Activated CD4-positive, alpha-beta memory T cell treated with anti-CD3 and anti-CD28 coated beads, Interleukin-2, amount 10 ng/mL, durations not matched to agents 7 days and 5 days (primary cell): ENCODE measurements at places on chromosomes 16 and 17. TPM values are rescaled to one million over a fixed set of nuclear protein-coding genes. Genes with fewer than 3 reads are reported as not detected.

DNA sequence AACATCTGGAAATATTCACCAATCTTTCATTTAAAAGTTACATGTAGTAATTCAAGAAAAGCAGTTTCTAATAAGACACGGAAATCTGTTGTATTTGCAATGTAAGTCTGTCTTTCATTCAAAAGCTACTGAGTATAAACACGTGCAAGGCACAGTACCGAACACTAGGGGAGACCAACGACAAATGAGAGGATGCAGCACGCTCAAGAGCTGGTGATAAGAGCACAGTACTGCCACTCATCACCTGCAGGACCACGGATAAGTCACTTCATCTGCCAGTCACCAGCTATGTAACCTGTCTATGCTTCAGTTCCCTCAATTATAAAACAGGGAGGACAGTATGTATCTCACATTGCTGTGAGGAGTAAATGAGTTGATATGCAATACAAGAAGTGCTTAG is 67.1 kb downstream of the CLEC18A start:
- peak; percentile 32 for DNase-seq
- no peak overlapping the region for H3K27ac ChIP-seq
- H3K27me3 ChIP-seq: no peaks in the 10 kb centered on the region
- no peaks in the 10 kb centered on the region for H3K4me1 ChIP-seq

GRCh38 chr17:61486135-61487120 is 34.2 kb downstream of the TBX4 start:
- H3K4me1 ChIP-seq: no peaks in the 10 kb centered on the region
- no peak for DNase-seq
- no peaks in the 10 kb centered on the region for H3K36me3 ChIP-seq
- no peak overlapping the region for H3K27ac ChIP-seq

DNA sequence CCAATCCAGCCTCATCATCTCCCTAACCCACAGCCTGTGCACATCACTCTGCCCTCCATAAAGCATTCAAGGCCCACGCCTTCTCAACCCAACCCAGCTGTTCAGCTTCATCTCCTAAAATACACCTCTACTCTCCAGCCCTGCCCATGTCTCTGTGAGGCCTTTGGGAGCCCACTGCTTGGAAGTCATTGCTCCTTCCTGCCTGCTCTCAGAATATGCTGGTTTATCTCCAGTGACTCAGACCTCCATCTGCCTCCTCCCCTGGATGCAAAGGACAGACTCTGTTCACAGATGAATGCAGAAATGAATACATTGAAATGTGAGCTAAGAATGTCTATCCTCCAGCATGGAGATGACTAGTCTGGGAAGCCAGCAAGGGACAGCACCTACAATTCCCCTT is 19.0 kb downstream of the KCNG4 start:
- no peak overlapping the region for H3K4me3 ChIP-seq
- H3K36me3 ChIP-seq: no peaks in the 10 kb centered on the region
- no peak overlapping the region for H3K27ac ChIP-seq
- H3K4me1 ChIP-seq: no peaks in the 10 kb centered on the region
- H3K27me3 ChIP-seq: peaks cover 1% of the 10 kb centered on the region

DNA sequence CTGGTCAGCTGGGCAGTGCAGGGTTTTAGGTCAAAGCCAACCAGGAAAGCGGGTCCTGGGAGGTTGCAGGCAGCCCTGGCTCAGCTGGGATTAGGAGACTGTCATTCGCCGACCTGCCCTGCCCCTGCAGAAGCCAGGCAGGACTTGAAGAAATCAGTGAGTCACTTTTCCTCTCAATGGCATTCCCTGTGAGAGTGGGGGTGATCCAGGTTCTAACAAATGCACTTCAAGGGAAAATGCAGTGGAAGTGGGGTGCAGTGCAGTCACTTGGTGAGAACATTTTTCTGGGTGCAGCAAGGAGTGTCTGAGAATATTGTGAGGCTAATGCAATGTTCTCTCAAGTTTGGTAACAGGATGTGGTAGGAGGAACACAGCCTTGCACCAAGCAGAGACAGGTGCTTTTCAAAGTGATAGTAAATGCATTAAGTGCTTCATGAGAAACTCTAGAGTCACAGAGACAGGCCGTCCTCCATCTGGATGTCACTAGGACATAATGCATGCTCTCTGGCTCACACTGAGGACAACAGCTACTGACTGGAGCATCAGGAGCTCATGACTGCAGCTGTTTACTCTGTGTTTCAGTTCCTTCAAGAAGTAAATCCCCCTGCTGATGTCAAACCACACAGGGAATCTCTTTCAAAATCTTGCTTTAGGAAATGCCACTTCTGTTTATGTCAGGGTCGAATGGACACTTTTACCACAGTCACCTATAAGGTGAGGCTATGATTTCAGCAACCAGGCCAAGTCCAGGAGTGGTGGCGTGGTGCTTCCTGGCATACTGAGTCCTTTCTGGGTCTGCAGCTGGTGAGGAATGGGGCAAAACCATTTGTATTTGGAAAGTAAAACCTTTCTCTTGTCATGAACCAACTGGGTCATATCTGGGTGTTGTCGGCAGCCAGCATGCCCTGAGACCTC is 16.7 kb downstream of the CDK5R1 start:
- peaks cover 42% of the 10 kb centered on the region for H3K4me1 ChIP-seq
- peak; percentile 67 for DNase-seq
- no peaks in the 10 kb centered on the region for H3K27me3 ChIP-seq
- peak overlapping the region; percentile 59 for H3K4me3 ChIP-seq
- peak overlapping the region; percentile 100 for H3K27ac ChIP-seq
- H3K36me3 ChIP-seq: no peaks in the 10 kb centered on the region

DNA sequence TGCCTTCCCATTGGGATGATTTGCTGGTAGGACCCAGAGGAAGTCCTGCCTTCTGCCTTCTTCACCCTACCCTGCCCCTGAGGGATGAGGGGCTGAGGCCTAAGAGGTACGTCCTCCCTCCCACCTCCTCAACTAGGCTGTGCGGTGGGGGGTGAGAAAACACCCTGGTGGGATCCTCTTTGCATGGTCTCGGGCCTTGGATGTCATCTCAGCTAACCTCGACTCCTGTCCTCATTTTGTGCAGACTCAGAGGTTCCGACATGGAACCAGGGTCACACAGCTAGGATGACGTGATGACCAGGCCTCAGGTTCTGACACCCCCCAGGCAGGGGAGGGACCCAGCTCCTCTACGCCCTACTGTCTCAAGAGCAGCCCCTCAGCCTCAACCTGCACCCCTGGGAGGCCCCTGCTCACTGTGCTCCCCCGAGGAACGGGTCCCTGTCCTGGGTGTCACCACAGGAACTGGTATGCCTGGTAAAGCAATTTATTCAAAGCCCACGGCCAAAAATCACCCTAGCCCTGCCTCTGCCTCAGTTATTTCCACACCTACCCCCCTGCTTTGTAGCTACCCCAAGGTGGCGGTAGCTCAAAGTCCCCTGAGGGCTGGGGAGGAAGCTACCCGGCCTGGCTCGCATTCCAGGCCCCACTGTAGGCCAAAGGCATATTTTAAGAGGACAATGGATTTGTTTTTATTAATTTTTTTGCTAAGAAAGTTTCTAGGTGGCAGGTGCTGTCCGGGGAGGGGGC is 17.5 kb downstream of the UNC13D start:
- DNase-seq: no peak
- H3K4me3 ChIP-seq: peak overlapping the region; percentile 7
- H3K4me1 ChIP-seq: peaks cover 28% of the 10 kb centered on the region
- H3K27ac ChIP-seq: peak overlapping the region; percentile 49
- peaks cover 41% of the 10 kb centered on the region for H3K36me3 ChIP-seq
- no peaks in the 10 kb centered on the region for H3K27me3 ChIP-seq

The DNAAF1 gene
- not detected for total RNA-seq
